Psoas muscle (tissue), 8 donors: ENCODE measurements at places on chromosomes 1 and 21. TPM values are rescaled to one million over a fixed set of nuclear protein-coding genes. Genes with fewer than 3 reads are reported as not detected.

NPR1 gene
- 7.4 TPM for total RNA-seq

KCNJ9 gene
- not detected for total RNA-seq

DNA sequence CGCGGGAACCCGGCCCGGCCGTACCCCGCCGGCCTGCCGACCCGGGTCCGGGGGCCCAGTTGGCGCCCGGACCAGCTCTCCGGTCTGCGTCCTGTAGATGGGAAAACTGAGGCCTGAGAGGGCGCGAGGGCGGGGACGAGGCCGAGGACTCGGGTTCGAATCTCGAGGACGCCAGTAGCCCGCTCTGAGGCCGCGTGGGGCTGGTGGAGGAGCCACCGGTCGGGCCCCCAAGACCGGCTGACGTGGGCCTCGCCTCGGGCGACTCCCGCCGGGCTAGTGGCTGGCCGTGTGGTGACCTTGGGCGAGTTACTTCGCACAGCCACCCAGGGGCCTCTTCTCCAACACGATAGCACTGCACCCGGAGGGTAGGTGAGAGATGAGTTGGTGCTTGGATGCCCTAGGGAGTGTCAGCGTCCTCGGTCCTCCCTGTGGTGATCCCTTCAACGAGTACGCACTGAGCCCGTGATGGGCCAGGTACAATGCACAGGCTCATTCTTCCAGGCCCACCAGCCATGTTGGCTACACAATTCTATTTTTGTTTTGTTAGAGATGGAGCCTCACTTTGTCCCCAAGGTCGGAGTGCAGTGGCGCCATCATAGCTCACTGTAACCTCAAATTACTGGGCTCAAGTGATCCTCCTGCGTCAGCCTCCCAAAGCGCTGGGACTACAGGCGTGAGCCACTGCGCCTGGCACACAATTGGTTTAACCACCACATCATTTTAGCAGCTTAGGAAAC is 404 bp upstream of the SCMH1 start:
- H3K27ac ChIP-seq = peak overlapping the region; percentile 94
- peak; percentile 25 for DNase-seq
- H3K27me3 ChIP-seq = no peaks in the 10 kb centered on the region
- H3K36me3 ChIP-seq = no peaks in the 10 kb centered on the region
- H3K4me3 ChIP-seq = peak overlapping the region; percentile 96

IPP gene
- 12.7 TPM for total RNA-seq

GRCh38 chr1:25917996-25918395 is 11.8 kb upstream of the STMN1 start:
- no peaks in the 10 kb centered on the region for H3K27me3 ChIP-seq
- no peak for DNase-seq
- H3K4me3 ChIP-seq = no peak overlapping the region
- H3K36me3 ChIP-seq = no peaks in the 10 kb centered on the region

- H3K27ac ChIP-seq = no peak overlapping the region
- H3K4me3 ChIP-seq = no peak overlapping the region
- no peaks in the 10 kb centered on the region for H3K36me3 ChIP-seq
- no peaks in the 10 kb centered on the region for H3K27me3 ChIP-seq
Measured at GRCh38 chr21:27595716-27596115, 628.8 kb upstream of the ADAMTS5 start.

GRCh38 chr1:7208647-7209180 is 423.5 kb downstream of the CAMTA1 start:
- no peak overlapping the region for H3K4me3 ChIP-seq
- H3K36me3 ChIP-seq = no peaks in the 10 kb centered on the region
- peaks cover 3% of the 10 kb centered on the region for H3K27me3 ChIP-seq
- no peaks in the 10 kb centered on the region for H3K4me1 ChIP-seq

GRCh38 chr1:38559446-38560165 is 300.0 kb downstream of the RRAGC start:
- H3K4me1 ChIP-seq = no peaks in the 10 kb centered on the region
- H3K4me3 ChIP-seq = no peak overlapping the region
- H3K27ac ChIP-seq = no peak overlapping the region
- DNase-seq = no peak
- H3K36me3 ChIP-seq = no peaks in the 10 kb centered on the region

CYP4B1 gene
- 21.9 TPM for total RNA-seq

DNA sequence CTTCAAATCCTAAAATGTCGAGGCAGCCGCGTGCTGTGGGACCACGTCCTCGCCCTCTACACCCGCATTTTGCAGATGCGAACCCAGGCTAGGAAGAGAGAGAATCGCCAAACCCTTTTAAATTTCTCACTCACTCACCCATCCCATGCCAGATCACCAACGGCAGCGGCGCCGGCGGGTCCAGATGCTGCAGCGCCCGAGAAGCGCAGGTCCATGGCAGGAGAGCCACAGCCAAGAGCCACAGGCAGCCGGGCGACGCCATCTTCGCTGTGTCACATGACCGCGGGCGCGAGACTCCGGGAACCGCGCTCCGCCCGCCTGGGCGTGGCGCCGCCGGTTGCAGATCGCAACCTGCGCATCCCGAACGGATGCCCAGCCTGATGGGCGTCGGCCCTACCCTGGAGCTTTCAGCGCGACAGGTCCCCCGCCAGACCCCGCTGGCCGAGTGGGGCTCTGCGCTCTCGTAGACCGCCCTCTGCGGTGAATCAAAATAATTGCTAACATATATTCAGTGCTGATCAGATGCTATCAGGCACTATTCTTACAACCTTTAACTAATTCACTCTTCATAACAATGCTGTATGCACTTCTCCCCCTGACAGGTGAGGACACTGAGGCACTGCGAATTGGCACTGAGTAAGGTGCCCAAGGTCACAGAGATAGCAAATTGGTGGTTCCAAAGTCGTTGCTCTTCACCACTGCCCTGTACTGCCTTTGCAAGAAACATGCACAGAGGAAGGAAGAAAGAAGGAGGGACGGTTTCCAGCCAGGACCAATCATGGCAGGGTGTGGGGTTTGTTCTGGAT is at the start of gene PPT1:
TSS of gene PPT1 (minus strand) at position 276 of the 806 bp plus-strand sequence. CDS start at position 262, 14 bp downstream.
- DNase-seq = peak; percentile 79
- H3K27me3 ChIP-seq = no peaks in the 10 kb centered on the region
- peak within 1 kb of the TSS; percentile 91 for H3K4me3 ChIP-seq
- H3K4me1 ChIP-seq = peaks cover 12% of the 10 kb centered on the region

DNA sequence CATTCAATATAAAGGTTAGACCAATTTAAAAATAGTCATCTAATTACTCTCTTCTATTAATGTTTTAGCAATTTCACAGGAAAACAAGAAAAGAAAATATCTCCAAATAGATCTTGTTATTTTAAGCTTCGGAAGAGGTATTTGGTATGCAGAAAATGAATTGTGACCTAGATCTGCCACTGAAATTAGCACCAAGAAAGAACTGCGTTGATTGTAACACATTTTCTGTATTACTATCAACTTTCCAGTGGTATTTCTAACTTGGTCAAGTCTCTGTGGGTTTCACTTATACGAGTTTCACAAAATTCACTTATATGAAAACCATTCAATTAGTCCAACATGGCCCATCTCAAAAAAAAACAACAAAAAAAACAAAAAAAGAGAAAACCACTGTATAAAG is 11.8 kb downstream of the RSBN1 start:
- no peak for DNase-seq
- H3K36me3 ChIP-seq = no peaks in the 10 kb centered on the region
- peaks cover 63% of the 10 kb centered on the region for H3K4me1 ChIP-seq
- peak overlapping the region; percentile 8 for H3K4me3 ChIP-seq

CACNA1E gene
- total RNA-seq = not detected

- DNase-seq = no peak
- no peaks in the 10 kb centered on the region for H3K36me3 ChIP-seq
- H3K27me3 ChIP-seq = no peaks in the 10 kb centered on the region
- no peak overlapping the region for H3K4me3 ChIP-seq
- no peaks in the 10 kb centered on the region for H3K4me1 ChIP-seq
Measured at GRCh38 chr1:118110580-118110979, 74.4 kb downstream of the SPAG17 start.

FNDC5 gene
- total RNA-seq = 95.0 TPM

CD101 gene
- 0.18 TPM for total RNA-seq

- H3K4me1 ChIP-seq = no peaks in the 10 kb centered on the region
- H3K4me3 ChIP-seq = no peak overlapping the region
- H3K27me3 ChIP-seq = no peaks in the 10 kb centered on the region
- DNase-seq = no peak
- no peak overlapping the region for H3K27ac ChIP-seq
- no peaks in the 10 kb centered on the region for H3K36me3 ChIP-seq
Measured at GRCh38 chr1:102550729-102551384, 554.1 kb upstream of the OLFM3 start.

DNA sequence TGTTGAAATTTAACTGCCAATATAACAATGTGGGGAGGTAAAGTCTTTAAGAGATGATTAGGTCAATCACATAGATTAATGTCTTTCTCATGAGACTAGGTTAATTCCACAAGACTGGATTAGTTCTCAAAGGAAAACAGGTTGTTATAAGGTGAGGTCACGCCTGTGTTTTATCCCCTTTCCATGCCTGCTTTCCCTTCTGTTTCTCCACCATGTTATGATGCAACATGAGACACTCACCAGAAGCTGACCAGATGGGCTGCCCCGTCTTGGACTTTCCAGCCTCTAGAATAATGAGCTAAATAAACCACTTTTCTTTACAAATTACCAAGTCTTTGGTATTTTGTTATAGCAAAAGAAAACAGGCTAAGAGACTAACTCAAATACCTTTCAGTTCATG is 70.8 kb downstream of the DDAH1 start:
- no peak overlapping the region for H3K4me3 ChIP-seq
- no peaks in the 10 kb centered on the region for H3K36me3 ChIP-seq
- H3K27ac ChIP-seq = no peak overlapping the region
- DNase-seq = no peak
- H3K27me3 ChIP-seq = no peaks in the 10 kb centered on the region

DNA sequence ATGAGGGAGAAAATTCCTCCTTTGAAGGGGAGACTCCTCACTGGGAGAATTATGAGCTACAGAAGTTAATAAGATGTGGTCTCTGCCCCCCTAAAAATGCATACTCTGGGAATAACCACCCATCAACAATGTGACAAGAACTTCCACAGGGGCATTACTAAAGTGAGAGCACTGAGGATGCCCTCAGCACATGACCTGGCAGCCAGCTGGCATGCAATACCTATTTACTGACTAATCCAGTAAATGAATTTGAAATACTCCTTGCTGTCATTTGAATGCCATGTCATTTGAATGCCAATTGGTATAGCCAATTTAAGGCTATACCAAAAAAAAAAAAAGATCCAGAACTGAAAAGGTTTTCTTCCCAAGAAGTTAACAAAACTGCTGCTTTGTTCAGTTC is 30.8 kb downstream of the PLPP3 start:
- no peaks in the 10 kb centered on the region for H3K36me3 ChIP-seq
- H3K4me1 ChIP-seq = peaks cover 68% of the 10 kb centered on the region
- H3K4me3 ChIP-seq = no peak overlapping the region

SV2A gene
- 0.48 TPM for total RNA-seq

CSMD2 gene
- total RNA-seq = 0.22 TPM

DNA sequence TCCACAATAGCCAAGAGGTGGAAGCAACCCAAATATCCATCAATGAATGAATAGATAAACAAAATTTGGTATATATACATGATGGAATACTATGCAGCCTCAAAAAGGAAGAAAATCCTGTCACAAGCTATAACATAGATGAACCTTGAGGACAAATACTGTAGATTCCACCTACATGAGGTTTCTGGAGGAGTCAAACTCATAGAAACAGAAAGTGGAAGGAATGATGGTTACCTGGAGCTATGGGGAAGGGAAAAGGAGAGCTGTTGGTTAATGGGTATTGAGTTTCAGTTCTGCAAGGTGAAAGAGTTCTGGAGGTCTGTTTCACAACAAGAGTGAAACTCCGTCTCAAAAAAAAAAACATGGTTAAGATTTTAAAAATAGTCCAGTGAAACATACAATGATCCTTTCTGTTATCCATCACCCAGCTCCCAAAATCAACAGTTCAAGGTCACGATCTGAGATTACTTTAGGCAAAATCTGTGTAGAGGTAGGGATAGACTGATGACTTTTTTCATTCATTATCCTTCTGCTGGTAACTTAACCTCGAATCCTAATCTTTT is 80.8 kb upstream of the HNRNPU start:
- no peak overlapping the region for H3K4me3 ChIP-seq
- no peaks in the 10 kb centered on the region for H3K27me3 ChIP-seq
- no peaks in the 10 kb centered on the region for H3K36me3 ChIP-seq
- DNase-seq = no peak
- H3K4me1 ChIP-seq = no peaks in the 10 kb centered on the region

DNA sequence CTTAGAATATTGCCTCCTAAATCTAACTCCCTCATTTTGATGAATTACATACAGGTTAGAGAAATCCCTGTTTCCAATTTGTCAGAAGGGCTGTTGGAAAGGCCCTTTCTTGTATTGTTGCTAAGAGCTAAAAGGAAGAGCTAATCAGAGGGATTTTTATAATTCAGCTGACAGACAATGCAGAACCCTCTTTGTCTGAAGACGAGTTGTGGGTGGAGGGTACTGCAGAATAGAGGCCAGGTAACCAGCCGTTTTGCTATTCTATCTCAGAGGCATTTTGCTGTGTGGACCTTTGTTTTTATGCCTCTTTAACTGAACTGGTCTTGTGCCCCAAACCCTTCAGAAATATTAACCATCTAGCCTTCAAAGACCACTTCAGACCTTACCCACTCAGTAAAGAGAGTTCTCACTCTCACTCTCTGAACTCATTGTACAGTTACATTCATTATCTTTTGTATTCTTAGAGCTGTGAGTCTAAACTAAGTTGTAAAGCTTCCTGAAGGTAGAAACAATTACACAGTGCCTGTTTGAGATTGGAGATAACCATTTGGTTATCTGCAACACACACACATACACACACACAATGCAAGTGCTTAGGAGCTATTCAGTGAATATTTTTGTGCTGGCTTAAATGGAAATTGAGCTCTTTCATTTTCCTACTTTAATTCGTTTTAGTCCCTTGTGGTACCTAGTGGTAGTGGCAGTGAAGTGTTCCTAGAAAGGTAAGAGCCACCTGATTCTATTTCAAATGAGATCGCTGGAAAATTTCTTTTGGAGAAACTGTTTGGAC is 19.7 kb downstream of the KPNA6 start:
- no peaks in the 10 kb centered on the region for H3K36me3 ChIP-seq
- peaks cover 25% of the 10 kb centered on the region for H3K4me1 ChIP-seq
- DNase-seq = no peak
- no peaks in the 10 kb centered on the region for H3K27me3 ChIP-seq
- H3K4me3 ChIP-seq = no peak overlapping the region

DNA sequence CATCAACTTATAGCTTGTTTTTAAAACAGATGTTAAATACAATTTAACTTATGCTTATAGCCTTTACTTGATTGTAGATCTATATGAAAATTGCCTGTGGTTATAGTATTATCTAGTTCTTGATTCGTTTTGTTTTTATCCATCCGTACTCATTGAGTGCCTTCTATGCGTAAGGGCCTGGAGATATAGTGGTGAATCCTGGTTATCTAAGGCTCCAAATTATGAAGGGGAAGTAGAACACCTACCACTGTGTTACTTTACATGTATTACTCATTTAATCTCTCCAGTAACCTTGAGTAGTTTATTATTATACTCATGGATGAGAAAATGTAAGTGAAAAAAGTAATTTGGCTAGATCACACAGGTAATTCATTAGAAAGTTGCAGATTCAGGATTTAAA is 121.8 kb downstream of the OSBPL9 start:
- no peaks in the 10 kb centered on the region for H3K27me3 ChIP-seq
- H3K4me1 ChIP-seq = peaks cover 59% of the 10 kb centered on the region
- DNase-seq = no peak
- peak overlapping the region; percentile 79 for H3K27ac ChIP-seq

SLC35E2B gene
- 23.9 TPM for total RNA-seq

GRCh38 chr1:19254416-19254815 is 2.8 kb downstream of the MRTO4 start:
- no peak overlapping the region for H3K4me3 ChIP-seq
- H3K27me3 ChIP-seq = no peaks in the 10 kb centered on the region
- H3K4me1 ChIP-seq = peaks cover 21% of the 10 kb centered on the region
